ENCODE measurements at places on chromosomes 6 and 20.

DNA sequence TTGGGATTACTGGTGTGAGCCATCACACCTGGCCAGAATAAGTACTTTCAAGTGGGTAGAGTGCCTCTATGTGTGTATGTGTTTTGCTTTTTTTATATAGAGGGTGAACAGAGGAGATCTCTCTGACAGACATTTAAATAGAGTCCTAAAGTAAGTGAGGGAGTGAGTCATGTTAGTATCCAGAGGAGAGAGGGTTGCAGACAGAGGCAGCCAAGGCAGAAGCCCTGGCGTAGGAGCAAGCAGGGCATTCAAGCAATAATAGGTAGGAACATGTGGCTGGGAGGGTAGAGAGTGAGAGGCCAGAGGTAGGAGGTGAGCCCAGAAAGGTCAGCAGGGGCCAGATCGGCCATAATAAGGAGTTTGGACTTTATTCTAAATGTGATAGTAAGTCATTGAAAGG, 48.9 kb downstream of the PHF20 start:
- DNase-seq: no peak

- DNase-seq: no peak
These were observed 146.7 kb upstream of the ID4 start for GRCh38 chr6:19690325-19691075.

GRCh38 chr6:111973118-111973761, 80.7 kb upstream of the CCN6 start:
- no peak for DNase-seq

DNA sequence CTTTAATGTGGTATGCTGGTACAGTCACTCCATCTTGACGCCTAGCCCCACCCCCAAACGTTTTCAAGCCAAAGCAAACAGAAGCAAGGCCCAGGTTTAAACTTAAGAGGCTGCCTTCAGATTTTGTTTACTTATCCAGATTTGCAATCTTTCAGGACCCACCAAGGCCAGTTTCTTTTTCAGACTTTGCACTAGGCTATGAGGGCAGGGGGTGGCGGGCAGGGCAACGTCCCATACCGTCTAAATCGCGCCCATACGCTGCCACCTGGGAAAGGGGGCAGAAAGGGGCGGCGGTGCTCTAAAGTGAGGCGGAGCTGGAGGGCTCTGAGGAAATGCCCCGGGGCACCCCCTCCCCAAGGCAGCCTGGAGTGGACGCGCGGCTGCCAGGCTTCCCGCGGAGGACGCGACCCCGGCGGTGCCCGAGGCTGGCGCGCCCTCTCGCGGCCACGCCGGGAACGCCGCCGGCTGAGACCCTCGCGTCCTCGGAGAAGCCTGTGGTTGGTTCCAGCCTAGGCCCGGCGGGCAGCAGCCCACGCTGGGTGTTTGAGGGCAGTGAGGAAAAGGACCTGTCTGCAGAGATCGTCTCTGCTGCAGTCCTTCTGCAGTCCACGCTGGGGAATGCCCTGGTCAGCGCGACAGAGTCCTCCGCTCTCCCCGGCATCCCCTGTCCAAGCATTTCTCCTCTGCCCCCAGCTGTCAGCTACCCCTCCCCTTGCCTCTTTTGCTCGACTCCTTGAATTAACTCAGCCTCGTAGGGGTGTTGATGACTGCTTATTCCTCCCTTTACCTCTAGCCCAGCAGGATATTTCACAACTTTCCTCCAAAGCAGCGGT, 129.2 kb upstream of the PRND start:
- peak; percentile 59 for DNase-seq

GRCh38 chr6:53287336-53288225, 61.2 kb downstream of the ELOVL5 start:
- DNase-seq: no peak

- DNase-seq: no peak
These were observed 1.3 kb downstream of the CEP85L start for GRCh38 chr6:118649918-118650581.

DNA sequence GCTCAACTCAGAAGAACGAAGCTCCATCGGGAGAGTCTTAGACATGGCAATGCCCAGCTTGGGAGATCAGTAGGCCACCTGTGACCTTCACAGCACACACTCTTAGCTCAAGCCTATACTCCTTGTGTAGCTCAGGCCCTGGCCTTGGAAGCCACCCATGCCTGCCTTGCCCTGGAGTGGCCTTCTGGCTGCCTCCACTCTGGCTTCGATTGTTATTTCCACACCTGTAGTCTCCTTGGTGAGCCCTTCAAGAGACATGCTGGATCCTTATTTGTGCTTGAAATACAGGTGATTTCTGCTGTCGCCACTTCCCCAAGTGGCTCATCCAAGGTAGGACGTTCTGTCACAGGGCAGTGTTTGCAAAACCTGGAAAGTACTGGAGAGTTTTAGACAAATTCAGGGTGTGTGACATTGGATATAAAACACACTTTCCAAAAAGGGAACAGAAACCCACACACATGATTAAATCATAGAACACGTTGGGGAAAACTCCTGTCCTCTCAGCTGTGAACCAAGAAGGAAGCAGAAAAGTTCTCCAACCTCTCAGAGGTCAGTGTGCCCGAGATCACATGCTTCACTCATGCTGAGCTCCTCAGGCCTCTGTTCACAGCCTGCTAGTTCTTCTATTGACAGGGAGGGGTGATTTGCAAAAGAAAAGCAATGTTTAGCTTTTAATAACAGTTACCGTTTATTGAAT, 391.8 kb downstream of the CDC5L start:
- DNase-seq: no peak

- no peak for DNase-seq
These were observed 547 bp downstream of the SAMD5 start for GRCh38 chr6:147508866-147509608.

GRCh38 chr6:168538892-168539811, 98.2 kb downstream of the SMOC2 start:
- DNase-seq: no peak

DNA sequence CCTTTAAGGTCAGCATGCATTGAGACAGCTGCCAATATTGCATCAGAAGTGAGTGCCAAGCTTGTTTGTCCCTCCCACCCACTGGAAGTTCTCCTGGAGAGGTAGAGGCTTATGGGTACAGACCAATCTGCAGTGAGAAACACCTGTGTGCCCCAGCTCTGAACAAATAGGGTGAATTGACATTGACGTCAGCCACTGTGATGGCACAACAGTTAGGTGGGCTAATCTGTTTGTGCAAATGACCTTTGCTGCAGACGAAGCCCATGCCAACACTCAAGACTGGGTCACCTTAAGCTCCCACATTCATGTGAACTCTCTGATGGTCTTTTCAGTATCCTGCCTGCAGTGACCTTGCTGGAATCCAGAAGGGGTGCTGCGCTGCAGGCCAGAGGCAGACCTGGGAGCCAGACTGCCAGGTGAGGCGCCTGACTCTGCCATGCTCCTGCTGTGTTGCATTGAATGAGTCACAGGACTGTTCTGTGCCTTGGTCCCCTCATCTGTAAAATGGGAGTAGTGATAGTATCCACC, 99.9 kb downstream of the ALDH8A1 start:
- DNase-seq: no peak

GRCh38 chr6:24019393-24019792, 106.6 kb upstream of the NRSN1 start:
- DNase-seq: no peak

DNA sequence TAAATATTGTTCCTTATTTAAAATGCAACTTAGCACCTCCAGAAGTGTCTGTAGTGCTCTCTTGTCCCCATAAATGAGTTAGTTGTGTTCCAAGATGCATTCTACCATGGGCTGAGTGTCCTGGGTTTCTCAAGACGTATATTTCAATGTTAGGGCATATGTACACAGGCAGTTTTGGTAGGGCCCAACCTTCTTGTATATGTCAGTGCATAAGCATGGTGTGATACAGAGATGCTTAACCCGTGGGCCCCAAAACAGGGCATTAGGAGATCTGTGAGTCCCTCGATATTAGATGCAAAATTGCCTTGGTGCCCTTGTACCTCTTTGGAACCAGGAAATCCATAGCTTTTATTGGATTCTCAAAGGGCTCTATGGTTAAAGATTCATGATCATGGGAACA, 91.5 kb upstream of the HIVEP1 start:
- no peak for DNase-seq

DNA sequence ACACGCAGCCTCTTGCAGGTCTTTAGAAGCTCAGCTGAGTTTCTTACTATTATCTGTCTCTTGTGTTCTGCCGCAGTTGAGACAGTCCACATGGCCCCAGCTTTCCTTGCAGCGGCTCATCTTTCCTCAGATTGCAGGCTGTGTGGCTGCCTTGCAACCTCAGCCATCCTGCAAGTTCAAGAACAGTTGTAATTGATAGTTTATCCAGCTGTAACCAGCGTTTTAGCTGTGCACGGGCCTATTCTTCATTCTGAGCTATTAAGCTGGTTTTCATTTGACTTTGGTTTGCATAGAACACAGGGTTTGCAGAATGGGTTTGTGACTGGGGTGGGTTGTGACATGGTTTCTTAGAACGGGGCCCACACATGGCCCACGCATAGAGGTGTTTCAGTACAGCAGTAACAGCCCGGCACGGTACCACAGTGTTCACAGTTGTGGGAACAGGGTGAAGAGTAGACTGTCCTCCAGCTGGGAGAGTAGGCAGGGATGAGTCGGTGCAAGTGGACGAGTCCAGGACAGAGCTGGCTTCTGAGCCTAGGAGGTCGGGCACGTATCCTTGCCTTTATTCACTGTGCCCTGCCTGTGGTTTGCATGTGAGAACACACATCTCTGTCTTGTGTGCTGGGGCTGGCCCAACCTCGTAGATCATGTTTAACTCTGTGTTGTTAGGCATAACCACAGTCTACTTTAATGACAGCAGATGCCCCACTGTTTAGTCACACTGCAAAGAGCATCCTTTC, 89.2 kb downstream of the RPP40 start:
- DNase-seq: no peak

- peak; percentile 43 for DNase-seq
These were observed 118.4 kb downstream of the GRM4 start for GRCh38 chr6:34027445-34027936.

DNA sequence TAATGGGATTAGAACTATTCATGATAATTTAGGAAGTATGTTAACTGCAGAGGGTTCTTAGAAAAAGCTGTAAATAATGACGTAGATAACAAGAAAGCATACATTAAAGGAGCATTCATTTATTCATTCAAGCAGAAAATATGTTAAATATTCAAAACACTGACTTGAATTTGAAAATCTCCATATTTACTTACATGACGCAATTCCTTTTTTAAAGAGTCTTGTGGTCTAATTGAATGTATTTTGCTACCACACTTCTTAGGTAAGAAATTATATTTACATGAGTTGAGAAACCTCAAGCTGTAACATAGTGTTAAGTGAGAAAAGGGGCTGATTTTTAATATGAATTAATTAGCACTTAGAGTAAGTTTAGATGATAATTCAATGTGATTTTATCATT, 38.9 kb upstream of the NKAIN2 start:
- DNase-seq: no peak

- no peak for DNase-seq
These were observed 55.6 kb downstream of the SASH1 start for GRCh38 chr6:148398244-148398643.

- DNase-seq: no peak
These were observed 14.6 kb upstream of the FAXC start for GRCh38 chr6:99364026-99364425.

- no peak for DNase-seq
These were observed 55.1 kb downstream of the IL20RA start for GRCh38 chr6:136989571-136990241.

DNA sequence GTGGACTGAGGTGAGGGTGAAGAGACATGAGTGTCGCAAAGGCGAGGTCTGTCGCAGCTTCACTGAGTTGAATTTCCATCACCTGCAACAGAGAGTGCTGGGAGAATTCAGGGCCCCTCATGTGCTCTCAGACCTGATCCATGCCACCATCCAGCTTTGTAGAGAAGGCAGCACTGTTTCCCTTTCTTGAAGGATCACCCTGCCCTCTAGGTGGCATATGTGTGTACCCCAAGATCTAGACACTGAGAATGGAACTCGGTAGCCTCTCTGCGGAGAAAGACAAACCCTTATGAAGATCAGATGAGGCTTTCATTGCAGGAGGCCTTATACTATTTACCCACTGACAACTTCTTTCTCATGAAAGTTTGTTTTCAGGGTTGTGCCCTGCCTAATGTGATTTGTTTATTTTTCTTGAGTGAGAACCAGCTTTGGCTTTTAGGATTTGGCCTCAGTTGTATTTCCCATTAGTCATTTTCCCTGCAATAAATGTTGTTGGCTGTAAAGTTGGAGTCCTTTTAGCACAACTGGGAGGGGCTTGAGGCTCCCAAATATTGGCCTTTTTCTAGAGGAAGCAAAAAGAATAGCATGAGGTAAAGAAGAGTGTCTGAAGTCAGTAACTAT, 811.3 kb downstream of the DHX35 start:
- DNase-seq: no peak

GRCh38 chr6:124676033-124676432, 286.2 kb upstream of the RNF217 start:
- no peak for DNase-seq

DNA sequence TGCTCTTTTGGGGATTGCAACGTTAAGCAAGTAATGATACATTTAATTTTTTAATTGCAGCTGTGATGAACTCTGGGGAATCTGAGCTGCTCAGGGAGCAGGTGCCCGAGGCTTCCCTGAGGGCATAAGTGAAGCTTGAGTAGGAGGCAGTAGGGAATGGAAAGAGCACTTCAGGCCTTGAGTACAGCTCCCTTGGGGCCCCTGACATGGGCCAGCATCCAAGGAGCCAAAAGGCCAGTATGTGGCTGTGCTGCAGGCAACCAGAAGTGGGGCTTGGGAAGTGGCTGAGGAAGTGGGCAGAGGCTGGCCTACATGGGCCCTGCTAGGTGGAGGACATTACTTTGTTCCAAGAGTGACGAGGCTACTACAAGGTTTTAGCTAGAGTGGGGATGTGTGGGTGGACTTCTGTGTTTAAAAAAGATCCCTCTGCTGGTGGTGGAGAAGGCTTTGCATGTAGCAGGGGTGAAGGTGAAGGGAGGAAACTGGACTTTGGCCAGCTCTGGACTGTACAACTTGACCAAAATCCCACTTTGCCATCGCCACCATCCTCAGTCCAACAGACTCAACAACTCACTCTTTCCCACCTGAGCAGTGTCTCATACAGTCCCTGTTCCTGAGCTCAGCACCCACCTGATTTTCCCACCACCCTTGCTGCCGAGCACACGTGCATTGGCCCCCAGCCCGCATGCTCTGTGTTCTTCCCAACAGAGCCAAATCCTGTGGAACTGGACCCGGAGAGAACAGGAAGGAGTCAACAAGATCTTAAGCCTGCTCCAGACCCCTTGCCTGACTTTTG, 10.9 kb upstream of the ZNF831 start:
- no peak for DNase-seq

- peak; percentile 12 for DNase-seq
These were observed 32.5 kb downstream of the SUN5 start for GRCh38 chr20:32971703-32972161.

DNA sequence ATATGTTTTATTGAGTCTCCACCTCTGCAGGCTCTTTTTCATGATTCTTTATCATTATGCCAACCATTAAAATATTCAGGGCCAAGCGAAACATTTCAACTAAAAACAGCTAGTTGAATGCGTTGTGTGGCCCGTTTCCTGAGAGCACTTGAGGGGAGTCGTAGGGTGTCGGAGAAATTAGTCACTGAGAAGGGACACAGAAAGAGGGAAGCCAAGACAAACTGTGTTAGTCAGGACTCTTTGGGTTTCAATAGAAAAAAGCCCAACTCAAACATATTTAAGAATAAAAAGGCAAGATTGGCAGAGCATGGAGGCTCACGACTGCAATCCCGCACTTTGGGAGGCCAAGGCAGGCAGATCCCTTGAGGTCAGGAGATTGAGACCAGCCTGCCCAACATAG, 58.9 kb downstream of the MAFB start:
- DNase-seq: no peak
